ENCODE measurements at places on chromosomes 5 and 9.
A peak's percentile ranks its signal among the peaks of the same experiment; 100 is the strongest.

DNA sequence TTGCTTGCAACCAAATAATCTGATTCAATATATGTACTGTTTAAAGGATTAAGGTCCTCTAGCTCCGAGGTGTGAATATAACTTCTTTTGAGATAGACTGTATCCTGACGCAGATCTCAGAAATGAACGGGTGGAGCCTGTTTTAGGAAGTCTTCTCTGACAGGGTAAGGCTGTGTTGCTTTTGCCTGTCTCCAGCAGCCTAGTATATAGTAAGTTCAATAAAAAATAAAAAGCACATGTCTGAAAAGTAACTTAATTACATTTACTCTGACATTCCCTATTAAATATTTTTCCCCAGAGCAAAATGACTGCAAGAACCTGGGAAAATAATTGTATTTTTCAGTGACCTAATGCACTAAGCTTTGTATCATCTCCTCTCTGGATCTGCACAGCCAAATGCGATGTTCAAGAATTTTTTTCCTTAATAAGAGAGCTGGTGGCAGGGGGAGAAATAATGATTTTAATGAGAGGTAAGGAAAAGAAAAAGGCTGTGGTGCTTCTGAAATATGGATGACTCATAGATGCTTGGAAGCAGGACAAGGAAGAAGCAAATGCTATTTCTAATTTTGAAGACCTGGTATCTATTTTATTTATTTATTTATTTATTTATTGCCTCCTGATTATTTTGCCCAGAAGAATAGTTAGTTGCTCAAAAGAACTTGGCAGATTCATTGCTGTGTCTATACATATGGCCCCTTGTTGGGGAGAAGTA is 7.3 kb downstream of the PPP3R2 start:
- no peak for DNase-seq

DNA sequence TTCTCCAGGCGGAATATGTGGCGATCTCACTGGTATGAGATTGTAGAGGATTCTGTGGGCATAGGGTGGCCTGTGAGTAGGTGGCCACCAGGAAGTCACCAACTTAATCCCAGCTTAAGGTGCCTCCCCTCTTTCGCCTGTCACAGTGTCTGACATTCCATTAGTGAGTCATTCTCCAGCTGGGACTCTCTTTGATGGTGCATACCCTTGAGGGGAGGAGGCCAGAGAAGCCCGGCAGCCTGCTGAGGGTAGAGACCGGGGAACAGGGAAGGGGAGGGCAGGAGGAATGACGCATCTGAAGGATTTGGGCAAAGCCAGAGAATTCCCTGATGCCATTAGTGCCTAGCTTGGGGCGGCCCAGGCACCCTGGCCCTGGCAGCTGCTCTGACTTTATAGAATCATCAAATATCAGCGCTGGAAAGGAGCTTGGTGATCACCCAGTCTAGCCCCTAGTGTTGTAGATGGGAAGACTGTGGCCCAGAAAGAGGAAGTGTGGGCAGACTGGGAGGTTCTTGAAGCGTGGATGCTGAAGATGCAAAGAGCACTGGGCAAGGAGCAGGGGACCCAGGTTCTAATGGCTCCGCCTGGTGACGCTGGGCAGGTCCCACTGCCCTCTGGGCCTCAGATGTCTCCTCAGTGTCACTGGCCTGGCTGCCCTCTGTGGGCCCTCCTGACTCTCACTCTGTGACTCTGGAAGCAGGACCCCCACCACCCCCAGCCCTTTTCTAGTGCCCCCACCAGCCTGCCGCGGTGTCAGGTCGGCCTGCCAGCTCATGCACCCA is 41.4 kb downstream of the DAB2IP start:
- DNase-seq, result no peak

GRCh38 chr9:124658165-124659017 is 112.7 kb downstream of the NR6A1 start:
- peak; percentile 4 for DNase-seq

- DNase-seq, result no peak
These were observed 356.2 kb downstream of the NPR3 start for GRCh38 chr5:33067291-33067690.

DNA sequence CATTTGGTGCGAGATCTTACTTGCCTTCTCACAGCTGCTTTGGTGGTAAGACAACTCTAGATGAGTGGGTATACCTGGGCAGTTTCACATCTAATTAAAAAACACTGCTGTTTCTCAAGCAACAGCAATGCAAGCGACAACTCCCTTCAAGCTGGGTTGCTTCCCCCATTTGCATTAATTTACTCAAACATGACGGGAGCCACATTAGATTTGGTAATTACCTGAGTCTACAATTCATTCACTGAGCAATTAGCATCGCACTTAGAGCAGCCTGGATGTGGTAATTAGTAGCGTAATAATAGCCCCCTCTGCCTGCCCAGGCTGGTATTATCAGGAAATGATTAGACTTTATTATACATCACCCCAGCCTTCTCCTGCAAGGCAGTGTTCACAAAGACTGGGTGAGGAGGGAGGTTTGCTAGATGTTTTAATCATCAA is 73.4 kb downstream of the FBXO38 start:
- DNase-seq, result no peak

DNA sequence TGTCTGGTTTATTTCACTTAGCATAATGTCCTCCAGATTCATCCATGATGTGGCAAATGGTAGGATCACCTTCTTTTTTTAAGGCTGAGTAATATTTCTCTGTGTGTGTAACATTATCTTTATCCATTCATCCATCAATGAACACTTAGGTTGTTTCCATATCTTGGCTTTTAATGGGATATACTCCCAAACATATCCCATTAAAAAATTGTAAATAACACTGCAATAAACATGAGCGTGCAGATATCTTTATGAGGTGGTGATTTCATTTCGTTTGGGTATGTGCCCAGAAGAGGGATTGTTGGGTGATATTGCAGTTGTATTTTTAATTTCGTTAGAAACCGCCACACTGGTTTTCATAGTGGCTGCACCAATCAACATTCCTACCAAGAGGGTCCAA is 36.2 kb upstream of the UGCG start:
- DNase-seq, result no peak

- no peak for DNase-seq
These were observed 412.5 kb upstream of the POU5F2 start for GRCh38 chr5:94153736-94154450.

DNA sequence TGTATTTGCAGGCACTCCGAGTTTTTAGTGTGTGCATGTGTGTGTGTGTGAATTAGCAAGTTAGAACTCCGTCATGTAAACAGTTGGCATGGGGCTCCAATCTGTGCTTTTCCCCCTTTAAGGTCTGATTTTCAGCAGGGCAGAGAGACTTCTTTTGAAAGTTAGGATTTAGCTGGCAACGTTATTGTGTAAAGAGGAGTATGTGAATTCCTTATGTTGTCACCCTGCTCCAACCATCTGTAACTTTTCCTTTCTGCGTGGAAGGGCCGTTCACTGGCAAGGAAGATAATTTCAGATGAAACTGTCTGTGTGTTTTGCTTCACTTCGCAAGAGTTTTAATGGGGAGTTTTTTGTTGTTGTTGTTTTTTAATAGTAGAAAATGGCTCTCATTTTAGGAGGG is 332 bp downstream of the SGCD start:
- DNase-seq, result no peak

DNA sequence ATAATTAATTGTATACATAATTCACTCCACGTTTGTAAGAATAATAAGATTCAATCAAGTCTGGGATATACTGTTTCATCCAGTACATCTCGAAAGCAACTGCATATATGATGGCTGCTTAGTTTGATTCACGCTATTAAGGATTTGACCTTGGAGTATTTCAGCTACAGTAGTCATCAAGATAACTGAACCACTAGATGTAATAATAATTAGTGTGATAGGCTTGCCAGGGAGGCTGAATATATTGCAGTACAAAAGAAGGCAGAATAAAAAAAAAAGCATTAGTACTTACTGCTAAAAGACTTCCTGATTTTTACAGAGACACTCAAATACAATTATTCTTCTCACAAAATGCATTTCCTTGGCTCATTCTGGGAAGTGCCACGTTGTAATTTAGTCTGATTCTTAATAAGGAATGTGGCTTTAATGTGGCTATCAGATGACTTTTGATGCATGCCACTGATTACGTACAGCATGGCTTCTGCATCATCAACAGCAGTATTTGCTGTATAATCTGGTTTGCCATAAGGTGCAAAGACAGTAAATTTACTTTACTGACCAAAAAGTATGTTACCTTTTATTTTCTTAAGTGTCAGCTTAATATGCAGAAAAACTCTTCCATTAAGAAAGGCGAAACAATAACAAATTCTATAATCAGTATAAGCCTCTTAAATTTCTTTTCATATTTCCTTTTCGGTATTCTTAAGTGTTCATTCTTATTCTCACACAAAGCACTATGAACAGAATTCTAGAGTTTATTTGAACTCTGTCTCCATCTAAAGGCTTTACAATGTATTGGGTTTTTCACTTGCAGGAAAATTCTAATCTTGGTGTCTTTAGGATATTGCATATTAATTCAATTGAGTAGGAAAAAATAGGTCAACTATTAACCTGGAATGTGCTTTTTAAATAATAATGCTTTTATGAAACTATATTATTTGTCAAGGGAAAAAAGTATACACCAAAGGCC is 166.4 kb downstream of the SLF1 start:
- no peak for DNase-seq

DNA sequence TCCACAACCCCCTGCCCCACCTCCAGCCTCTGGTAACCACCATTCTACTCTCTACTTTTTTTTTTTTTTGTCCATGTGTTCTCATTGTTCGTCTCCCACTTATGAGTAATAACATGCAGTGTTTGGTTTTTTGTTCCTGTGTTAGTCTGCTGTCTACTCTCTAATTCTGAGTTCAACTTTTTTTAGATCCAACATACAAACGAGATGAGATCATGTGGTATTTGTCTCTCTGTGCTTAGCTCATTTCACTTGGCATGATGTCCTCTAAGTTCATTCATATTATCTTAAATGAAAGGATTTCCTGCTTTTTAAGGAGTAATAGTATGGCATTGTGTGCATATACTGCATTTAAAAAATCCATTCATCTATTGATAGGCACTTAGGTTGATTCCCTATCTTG is 130.9 kb downstream of the NMUR2 start:
- no peak for DNase-seq

DNA sequence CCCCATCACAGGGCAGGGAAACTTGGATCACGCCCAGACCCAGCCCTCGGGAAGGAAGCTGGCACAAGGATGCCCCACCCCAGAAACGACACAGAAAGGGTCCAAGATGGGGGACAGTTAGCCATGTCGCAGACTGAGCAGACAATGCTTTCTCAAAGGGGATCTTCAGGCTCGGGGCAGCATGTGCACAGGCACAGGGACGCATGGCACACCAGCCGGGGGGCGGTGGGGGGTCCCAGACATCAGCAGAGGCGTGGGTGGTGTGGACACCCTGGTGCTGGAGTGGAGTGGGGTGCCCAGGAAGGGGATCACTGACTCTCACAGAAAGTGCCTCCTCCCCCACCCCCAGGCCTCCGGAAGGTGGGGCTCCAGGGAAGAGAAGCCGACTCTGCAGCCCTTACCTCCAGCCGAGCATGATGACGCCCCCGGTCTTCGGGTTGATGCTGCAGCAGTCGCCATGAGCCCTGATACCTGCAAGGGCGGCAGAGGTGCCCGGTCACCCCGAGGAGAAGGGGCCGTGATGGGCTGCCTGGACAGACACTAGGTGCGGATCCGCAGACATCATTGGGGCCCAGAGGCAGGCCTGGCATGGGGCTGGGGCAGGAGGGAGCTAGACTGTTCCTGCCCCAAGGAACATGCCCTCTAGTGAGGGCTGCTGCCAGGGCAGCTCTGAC is 44.5 kb upstream of the ZNF354A start:
- no peak for DNase-seq

DNA sequence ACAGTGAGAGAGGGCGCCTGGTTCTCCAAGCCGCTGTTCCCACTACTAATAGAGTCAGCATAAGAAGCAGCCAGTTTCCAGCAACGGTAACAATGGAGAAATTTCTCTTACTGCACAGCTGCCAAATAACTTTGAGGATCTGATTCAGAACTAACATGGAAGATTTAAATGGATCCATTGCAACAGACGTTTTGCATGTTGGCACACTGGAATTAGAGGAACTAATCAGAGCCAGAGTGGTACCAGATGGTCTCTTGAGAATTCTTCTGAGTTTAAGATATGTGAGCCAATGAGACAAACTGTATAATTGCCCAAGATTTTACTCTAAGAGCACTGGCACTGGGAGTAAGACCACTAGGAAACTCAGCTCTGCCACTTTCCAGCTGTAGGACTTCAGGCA is 186.5 kb downstream of the EFNA5 start:
- no peak for DNase-seq

GRCh38 chr9:123710299-123710698 is 219.6 kb downstream of the DENND1A start:
- no peak for DNase-seq

DNA sequence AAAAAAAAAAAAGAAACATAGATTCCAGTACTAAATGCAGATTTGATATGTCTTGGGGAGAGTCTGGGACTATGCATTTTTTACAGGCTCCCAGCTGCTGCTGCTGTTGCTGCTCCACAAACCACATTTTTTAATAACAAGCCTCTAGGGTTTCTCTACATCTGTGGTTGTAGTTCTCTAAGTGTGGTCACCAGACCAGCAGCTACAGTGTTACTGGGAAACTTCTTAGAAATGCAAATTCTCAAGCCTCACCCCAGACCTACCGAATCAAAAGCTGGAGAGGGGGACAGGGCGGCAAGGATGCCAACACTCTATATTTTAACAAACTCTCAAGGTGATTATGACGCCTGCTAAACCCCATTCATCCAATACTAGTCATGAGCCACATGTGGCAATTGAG is 293.4 kb upstream of the PTGER4 start:
- DNase-seq, result no peak

DNA sequence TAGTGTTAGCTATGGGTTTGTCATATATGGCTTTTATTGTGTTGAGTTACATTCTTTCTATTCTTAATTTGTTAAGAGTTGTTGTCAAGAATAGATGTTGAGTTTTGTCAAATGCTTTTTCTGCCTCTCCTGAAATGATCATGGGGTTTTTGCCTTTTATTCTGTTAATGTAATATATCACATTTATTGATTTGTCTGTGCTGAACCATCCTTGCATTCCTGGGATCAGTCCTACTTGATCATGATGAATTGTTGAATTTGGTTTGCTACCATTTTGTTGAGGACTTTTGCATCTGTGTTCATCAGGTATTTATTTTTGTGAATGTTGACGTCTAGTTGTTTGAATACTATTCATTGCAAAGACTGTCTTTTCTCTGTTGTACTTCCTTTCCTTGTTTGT is 23.9 kb downstream of the RIC1 start:
- no peak for DNase-seq

DNA sequence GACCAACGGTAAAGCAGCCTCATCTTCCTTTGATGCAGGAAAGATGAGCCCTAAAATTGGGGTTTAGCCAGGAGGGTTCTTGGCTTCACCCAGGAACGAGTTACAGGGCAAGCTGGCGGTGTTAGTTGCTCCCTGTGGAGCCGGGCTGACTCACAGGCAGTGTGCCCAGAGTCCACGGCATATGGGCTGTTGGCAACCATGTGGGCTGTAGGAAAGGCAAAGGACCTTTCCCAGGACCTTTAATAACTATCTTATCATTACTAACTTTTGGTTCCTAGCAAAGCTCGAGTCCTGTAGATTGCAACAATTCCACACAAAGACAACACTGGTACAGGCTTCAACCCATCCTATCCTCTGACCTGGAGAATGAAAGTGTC is 29.8 kb upstream of the CLPTM1L start:
- DNase-seq, result no peak

- DNase-seq, result no peak
These were observed 1402.7 kb upstream of the DMAC1 start for GRCh38 chr9:9202276-9202675.

Measured in activated CD4-positive, alpha-beta T cell treated with anti-CD3 and anti-CD28 coated beads for 4 hours (primary cell).